ENCODE measurements at places on chromosomes 1 and 21.

DNA sequence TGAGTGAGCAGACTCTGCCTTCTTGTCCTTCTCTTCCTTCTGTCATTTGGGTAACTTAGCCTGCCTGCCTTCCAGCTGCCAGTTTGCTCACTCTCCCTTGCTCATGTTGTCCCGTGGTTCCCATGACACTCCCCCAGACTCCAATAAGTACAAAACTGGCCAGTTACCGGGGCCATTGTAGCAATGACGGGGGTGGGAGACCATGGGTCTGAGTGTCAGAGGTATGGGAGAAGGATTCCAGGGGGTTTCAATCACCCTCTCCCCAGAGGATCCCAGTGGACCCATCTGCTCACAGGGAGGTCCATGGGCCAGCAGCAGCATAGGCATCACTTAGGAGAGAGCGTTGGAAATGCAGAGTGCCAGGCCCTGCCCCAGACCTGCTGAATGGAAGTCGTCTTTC, 51.3 kb downstream of the CAPN9 start:
- DNase-seq, result no peak

DNA sequence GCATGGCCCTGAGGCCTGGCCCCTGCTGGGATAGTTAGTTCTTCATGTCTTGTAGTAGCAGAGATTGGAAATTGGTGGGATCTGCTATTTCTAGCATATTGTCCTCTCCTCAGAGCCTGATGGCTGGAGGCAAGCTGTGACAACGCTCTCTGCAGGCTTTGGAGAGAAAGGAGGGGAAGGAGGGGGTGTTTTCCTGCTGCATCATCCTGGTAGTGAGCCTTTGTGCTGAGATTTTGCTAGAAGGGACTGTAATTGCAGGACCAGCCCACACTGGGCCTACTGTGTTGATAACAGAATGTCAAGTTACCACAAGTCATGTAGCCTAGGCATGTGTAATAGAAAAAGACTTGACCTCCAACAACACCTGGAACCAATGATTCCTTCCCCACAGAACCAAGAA, 351.0 kb downstream of the SIPA1L2 start:
- DNase-seq, result no peak

GRCh38 chr1:229148743-229149142, 122.2 kb upstream of the RAB4A start:
- DNase-seq, result no peak

DNA sequence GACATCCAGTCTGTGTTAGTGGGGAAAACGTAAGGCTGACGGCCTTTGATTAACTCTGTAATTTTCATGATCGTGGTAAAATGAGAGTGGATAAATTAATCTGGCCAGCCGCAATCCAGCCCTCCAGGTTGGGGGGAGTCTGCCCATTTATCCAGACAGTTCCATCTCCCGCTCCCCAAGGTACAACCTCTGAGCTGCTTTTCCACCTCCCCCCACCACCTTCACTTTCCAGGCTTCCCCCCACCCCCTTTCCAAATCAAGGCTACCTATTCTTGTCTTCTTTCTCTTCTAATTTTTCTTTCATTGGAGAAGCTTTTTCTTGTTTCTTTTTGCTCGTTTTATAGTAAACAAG, 6.0 kb downstream of the MIER1 start:
- DNase-seq, result no peak

GRCh38 chr1:170586321-170587252, 54.6 kb downstream of the GORAB start:
- DNase-seq, result no peak

GRCh38 chr1:201011616-201012015, 11.9 kb downstream of the KIF21B start:
- peak; percentile 61 for DNase-seq

- no peak for DNase-seq
Measured at GRCh38 chr1:155713075-155713474, 24.2 kb downstream of the DAP3 start.

GRCh38 chr21:29647353-29647781, 292.4 kb downstream of the GRIK1 start:
- no peak for DNase-seq

DNA sequence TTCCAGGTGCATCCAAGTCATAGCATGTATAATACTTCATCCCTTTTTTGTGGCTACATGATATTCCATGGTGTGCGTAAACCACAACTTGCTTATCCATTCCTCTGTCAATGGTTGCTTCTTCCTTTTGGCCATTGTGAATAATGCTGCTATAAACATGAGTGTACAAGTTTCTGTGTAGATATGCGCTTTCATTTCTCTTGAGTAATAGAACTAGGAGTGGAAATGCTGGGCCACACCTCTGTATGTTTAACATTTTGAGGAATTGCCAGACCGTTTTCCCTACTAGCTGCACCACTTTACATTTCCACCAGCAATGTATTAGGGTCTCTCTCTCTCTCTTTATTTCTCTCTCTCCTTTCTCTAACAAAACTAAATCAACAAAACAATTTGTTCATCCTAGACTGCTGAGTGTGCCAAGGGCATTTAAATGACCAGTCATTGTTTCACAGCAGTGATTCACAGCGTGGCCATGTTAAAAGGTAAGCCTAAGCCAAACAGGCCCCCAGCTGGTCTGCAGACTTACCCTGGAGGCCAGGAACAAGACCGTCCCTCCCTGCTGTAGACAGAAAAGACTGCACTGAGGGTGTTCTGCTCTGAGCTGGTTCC, 53.2 kb upstream of the LYST start:
- peak; percentile 55 for DNase-seq

DNA sequence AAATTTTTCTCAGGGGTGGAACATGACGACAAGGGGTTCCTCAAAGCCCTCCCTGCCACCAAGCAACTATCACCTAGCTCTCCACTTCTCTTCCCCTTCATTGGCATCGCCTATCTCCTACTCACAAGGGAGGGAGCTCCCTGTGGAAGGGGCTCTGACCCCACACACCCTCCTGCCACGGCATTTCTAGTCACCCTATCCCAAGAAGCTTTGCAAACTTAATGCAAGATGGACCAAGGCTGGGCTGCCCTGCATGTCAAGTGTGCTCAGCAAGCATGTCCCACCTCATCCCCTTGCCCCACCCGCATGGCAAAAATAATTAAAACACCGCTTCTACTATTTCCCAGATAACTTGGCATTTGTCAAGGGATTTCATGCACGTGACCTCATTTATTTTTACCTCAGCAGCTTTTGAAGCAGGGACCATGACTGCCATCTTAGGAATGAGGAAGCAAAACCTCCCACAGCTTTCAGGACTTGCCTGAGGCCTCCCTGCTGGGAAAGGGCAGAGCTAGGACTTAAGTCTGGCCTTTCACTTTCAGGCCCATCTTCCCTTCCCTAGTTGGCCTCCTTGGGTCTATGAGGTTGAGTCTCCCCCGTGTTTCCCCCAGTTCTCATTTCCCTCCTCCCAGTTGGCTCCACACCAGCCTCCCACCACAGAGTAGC, 161.3 kb downstream of the TSEN15 start:
- no peak for DNase-seq

DNA sequence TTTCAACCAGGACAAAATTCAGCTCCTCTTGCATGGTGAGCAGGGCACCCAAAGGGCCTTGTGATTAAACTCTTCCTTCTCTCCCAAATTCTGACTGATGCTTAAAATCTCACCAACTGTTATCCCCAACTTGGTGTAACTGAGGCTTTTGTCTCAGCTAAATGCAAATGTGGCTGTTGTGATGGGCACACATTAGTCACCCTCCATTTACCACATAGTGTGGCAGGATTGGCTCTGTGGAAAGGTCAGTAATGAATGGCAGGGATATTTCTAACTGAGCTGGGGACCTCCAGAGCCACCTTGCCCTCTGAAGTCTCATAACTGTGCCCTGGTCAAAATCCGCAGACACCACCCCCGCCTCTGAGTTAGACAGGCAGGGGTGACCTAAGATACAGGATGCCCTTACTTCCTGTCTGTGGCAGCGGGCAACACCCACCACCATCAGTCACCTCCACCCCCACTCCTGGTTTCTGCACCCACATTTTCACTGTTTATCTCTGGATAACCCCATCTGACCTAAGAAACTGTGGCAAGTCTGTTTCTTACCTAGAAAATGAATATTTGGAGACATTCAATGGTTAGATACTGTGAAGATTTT, 25.4 kb upstream of the RGS16 start:
- no peak for DNase-seq

DNA sequence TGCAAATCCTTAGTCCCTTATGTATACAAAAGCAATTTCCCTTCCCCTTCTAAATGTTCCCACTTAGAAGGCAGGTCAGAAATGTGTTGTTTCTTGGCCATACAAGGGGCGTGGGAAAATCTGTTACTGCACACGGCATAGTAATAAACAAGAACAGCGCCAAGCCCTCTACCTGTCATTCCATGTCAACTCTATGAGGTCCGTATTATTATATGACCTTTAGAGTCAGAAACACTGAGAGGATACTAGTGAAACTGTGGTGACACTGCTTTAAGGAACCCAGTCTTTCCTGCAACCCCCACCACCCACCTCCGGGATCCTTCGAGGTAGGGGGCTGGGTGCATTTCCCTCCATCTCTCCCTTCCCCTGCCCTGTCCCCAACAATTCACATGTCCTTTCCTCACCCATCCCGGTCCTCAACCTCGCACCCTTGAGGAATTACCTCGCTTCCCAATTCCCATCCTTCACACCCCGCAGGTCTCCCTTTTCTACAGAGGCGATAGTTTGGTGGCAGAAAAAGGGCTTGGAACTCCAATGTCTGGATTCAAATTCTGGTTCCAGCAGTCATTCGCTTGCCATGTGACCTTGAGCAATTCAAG, 647 bp downstream of the SDHB start:
- no peak for DNase-seq

- no peak for DNase-seq
Measured at GRCh38 chr1:154304664-154305337, 16.1 kb upstream of the AQP10 start.

- DNase-seq, result no peak
Measured at GRCh38 chr1:15469361-15469760, 6.5 kb upstream of the CELA2B start.

DNA sequence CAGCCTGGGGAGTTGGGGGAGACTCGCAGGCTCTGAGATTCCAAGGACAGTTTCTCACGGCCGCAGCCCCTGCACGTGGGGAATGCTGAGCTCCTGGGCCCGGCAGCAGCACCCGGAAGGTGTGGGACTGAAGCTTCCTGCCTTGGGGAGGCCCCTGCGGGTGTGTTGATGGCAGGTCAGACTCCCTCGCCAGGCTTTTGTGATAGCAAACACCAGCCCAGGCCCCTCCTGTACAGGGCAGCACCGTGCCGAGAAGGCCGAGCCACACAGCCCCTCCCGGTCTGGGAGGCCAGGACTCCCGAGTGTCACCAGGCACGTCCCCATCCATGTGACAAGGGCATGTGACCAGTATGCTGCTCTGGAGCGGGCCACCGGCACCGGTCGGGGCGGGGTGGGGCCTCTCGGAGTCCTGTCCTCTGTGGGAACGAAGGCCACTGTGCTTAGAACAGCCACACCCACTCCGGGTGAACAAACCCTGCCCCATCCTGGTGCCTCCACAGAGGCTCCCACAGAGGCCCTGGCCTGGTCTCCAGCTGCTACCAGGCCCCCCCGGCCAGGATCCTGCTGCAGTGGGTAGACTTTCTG, 31.1 kb upstream of the ARHGEF16 start:
- no peak for DNase-seq

DNA sequence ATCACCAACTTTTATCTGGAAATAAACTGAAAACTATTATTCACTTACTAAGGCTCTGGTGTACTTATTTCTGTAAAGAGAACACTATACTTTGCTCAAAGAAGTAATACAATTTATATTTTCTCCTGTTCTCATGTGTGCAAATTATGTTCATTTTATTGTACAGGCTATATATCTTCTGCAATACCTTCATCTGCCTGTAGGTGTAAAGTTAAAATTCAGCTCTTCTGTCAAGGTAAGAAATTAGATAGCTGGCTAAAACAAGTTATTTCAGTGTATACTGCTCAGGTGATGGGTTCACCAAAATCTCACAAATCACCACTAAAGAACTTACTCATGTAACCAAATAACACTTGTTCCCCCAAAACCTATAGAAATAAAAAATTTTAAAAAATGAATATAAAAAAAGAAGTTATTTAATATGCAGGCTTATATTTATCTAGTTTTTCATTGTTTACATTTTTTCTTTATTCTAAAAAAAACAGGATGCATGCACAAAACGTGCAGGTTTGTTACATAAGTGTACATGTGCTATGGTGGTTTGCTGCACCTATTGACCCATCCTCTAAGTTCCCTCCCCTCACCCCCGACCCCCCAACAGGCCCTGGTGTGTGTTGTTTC, 81.5 kb downstream of the PTGER3 start:
- no peak for DNase-seq

DNA sequence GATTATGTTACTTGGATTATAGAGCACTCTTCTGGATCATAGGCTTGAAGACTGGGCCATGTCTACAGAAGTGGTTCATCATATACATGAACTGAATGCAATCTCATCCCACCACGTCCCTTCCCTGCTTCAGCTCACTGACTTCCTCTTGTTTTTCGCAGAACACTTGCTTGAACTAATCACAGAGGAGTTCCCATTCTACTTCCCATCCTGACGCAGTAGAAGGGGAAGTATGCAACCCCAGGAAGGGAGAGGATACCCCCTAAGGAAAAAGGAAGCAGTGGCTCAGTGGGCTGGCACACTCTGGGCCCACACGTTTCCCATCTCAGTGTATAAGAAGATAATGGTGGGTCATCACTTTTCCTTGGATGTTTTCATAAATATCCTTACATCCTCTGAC, 36.2 kb downstream of the CASQ2 start:
- no peak for DNase-seq

DNA sequence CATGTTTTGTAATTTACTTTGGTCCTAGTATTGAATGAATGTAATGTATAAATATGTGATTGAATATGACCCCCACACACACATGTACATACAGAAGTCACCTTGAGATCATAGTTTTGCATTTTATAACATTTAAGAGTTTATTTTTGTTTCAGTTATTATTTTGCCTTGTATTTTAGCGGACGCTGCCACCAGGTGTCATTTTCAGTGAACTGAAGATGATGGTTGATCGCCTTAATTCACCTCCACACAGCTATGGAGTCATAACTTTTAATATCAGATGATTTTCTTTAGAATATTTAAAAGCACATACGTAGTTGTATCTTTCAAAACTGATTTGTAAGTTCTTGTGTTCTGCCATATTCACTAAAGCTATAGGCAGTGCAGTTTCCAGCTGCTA, 130.4 kb downstream of the DYRK1A start:
- DNase-seq, result no peak

- DNase-seq, result peak; percentile 32
Measured at GRCh38 chr1:234907940-234908405, 220.7 kb downstream of the TOMM20 start.

- DNase-seq, result no peak
Measured at GRCh38 chr21:46099476-46099875, 1.6 kb downstream of the COL6A2 start.

DNA sequence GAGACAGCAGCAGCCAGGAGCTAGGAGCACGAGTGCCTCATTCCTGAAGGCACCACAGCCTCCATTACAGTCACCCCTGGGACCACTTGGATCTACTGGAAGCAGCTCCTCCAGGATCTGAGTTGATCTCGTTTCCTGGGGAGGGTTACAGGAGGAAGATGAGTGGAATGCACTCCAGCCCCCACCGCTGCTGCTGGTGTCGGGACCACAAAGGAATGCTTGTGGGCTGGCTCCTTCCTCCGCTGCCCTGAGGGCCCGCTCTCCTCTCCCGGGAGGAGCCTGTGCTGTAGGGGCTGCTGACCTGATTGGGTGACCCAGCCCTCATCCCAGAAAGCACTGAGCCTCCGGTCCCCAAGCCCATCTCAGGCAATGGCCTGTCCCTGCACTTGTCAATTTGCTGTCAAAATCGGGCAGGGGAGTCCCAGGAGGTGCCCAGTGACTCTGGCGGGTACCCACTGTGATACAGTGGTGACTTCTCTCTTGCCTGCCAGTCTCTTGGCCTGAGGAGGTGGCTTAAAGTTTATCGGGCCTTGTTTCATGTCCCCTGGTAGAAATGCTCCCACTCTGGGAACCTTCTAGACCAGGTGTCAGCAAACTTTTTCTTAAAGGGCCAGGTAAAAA, 23.1 kb downstream of the IL10RB start:
- DNase-seq, result no peak

Data from BE2C (cell line).